ENCODE measurements at places on chromosomes 5 and 9. TPM values are rescaled to one million over a fixed set of nuclear protein-coding genes. Genes with fewer than 3 reads are reported as not detected.
A peak's percentile ranks its signal among the peaks of the same experiment; 100 is the strongest.

WWC1 gene
- 0.30 TPM for total RNA-seq

DNA sequence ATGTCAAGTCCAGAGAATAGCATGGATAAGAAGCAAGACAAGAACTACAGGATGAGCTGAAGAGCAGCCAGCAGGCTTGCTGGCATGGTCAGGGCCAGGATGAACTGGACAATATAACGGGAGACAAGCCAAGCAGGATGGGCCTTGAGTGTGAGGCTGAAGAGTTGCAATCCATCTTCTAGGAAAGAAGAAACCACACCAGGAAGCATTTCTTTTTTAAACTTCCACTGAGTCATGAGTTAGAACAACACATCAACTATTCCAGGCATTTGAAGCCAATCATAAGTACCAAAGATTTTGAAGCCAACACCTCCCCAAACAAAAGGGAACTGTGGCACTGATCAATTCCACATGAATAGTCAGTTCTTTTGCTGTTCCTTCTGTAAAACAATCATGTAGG, 27.3 kb downstream of the SLC31A2 start:
- H3K4me1 ChIP-seq = no peaks in the 10 kb centered on the region
- no peak overlapping the region for H3K4me3 ChIP-seq
- peaks cover 64% of the 10 kb centered on the region for H3K36me3 ChIP-seq
- no peak overlapping the region for H3K27ac ChIP-seq

- peaks cover 81% of the 10 kb centered on the region for H3K4me1 ChIP-seq
- H3K27me3 ChIP-seq = no peaks in the 10 kb centered on the region
- H3K36me3 ChIP-seq = peaks cover 15% of the 10 kb centered on the region
These were observed 32.0 kb upstream of the ADAM19 start for GRCh38 chr5:157607371-157608161.

DNA sequence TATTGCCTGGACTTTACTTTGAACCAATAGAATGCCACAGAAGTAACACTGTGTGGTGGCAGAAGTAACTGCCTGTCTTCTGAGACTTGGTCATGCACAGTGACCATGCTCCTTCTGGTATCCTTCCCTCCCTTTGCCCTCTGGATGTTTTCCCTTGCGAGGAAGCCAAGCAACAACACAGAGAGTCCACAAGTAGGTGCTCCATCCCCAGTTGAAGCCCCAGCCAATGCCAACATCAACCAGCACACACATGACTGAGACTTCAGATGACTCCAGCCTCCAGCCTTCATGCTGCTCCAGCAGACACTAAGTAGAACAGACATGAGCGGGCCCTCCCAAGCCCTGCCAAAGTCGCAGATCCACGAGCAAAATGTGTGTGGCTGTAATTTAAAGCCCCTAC, 129.6 kb downstream of the EPB41L4A start:
- no peak overlapping the region for H3K27ac ChIP-seq
- DNase-seq = no peak
- peaks cover 3% of the 10 kb centered on the region for H3K27me3 ChIP-seq
- no peaks in the 10 kb centered on the region for H3K4me1 ChIP-seq

GRCh38 chr5:151286246-151286645, 17.3 kb downstream of the SLC36A3 start:
- peaks cover 8% of the 10 kb centered on the region for H3K27me3 ChIP-seq
- H3K4me1 ChIP-seq = peaks cover 3% of the 10 kb centered on the region
- DNase-seq = no peak
- H3K36me3 ChIP-seq = no peaks in the 10 kb centered on the region
- H3K27ac ChIP-seq = no peak overlapping the region
- no peak overlapping the region for H3K4me3 ChIP-seq

GRCh38 chr9:136787690-136788400, 3.3 kb upstream of the TMEM141 start:
- H3K4me1 ChIP-seq = peaks cover 31% of the 10 kb centered on the region
- DNase-seq = peak; percentile 86
- peaks cover 13% of the 10 kb centered on the region for H3K27me3 ChIP-seq
- H3K36me3 ChIP-seq = no peaks in the 10 kb centered on the region
- H3K27ac ChIP-seq = peak overlapping the region; percentile 15

C9orf72 gene
- 7.0 TPM for total RNA-seq
